Stimulated activated CD8-positive, alpha-beta memory T cell treated with anti-CD3 and anti-CD28 coated beads, Interleukin-4, amount 100 ng/mL, for 24 hours (primary cell): ENCODE measurements at places on chromosomes 7 and 10.

DNA sequence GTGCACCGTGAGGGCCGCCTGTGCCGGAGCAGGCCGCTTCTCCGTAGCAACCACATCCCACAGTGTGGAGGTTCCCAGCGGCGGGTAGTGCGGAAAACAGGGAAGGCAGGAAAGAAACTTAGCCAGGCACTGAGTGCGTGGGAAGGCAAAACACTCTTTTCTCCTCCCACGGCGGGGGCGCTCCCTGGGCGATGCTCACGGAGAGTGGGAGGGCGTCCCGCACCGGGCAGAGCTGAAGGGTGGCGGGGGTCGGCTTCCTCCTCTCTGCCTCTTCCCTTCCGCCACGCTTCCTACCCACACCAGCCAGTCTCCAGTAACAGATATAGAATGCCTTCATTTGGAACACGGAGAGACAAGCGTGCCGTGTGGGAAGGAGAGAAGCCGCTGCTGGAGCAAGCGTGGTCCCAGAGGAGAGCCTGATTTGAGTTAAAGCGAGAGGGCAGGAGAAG lies 252.5 kb downstream of the PAXIP1 start:
- DNase-seq: no peak

DNA sequence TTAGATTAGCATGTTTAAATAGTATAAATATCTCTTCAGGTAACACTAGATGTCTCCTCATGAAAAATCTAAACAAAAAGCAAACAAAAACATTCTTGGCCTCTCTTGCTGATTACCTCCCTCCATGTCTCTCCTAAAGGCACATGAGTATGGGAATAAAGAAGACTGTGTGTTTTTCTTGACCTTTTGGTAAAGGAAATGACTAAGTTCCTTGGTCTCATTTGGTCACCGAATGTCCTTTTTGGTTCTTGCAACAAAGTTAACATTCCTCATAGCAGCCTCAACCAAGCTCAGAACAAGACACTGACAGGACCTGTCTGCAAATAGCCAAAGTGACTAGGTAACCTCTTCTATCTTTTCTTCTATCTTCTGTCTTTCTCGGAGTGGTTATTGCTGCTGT lies 35.5 kb downstream of the POM121L12 start:
- no peak for DNase-seq

- DNase-seq: no peak
These were observed 482.1 kb upstream of the AKR1E2 start for GRCh38 chr10:4343873-4344272.

DNA sequence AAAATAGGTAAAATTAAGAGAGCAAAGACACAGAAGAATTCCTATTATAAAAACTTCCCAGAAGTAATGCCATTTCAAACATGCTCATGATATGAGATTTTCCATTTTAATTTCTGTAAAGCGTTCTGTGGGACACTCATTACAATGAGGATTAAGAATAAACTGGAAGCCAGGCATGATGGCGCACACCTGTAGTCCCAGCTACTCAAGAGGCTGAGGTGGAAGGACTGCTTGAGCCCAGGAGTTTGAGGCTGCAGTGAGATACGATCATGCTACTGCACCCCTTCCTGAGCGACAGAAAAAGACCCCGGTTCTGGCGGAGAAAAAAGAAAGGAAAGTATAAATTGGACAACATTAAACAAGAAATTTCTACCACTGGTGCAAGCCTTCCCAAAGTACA lies 1.5 kb downstream of the DNA2 start:
- no peak for DNase-seq

DNA sequence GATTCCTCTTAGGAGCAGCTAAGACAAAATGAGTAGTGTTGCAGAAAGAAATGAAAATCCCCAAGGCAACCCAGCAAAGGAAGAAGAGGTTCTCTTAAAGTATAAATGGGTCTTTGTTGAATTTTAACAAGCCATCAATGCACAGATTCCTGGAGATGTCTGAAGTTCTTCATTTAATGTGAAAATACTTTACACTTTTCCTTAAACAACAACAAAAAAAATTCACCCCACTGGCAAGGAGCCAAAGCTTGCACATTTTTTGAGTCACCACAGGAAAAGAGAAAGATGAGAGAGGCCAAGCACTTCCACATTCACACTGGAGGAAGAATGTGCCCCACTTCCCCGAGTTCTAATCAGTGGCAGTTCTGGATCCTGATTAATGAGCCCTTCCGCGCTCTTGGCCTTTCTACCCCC lies 286.4 kb upstream of the MEOX2 start:
- DNase-seq: no peak

DNA sequence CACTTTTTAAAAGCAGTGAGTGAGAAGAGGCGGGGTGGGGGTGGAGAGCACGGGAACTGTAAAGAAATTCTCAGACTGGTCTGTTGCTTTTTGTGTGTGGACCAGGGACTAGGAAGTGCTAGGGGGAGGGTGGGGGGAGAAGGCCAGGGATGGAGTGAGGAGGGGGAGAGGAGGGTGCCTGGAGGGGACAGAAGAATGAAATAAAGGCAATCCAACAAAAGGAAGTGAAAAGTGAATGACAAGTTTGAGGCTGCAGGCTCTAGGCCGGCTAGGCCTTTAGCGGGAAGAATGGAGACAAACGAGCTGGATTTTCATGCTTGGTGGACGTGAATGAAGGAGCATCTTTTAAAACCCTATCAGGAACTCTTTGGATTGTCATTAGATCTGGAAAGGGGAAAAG lies 13.7 kb downstream of the NEUROG3 start:
- DNase-seq: no peak

- DNase-seq: no peak
These were observed 204.7 kb upstream of the KLF14 start for GRCh38 chr7:130938661-130939060.

DNA sequence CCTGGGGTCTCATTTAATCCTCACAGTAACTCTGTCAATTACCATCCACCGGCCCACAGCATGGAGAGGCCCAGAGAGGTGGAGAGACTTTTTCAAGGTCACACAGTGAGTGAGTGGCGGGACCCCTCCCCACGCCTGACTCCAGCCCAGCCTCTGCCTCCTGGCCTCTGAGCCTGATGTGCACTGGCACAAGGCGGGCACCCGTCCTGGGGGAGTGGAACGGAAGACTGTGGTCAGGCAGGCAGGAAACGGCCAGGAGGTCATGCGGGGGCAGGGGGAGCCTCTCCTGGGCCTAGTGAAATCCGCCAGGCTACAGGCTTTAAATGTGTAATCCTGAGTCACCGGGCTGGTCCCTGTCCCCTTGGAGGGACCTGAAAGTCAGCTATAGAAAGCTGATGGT lies 32.2 kb downstream of the ZCCHC24 start:
- DNase-seq: no peak

GRCh38 chr7:43577485-43577951 lies 5.4 kb upstream of the STK17A start:
- DNase-seq: no peak

GRCh38 chr7:90972906-90973550 lies 291.2 kb upstream of the FZD1 start:
- no peak for DNase-seq
